ENCODE measurements at places on chromosomes 3 and 15.

GRCh38 chr3:106759731-106760130 is 617.5 kb upstream of the CCDC54 start:
- DNase-seq, result no peak

GRCh38 chr3:107882881-107883280 is 207.9 kb downstream of the CD47 start:
- no peak for DNase-seq

GRCh38 chr3:37471425-37471824 is 297.0 kb upstream of the LRRFIP2 start:
- DNase-seq, result no peak

GRCh38 chr3:118637846-118638245 is 396.8 kb downstream of the IGSF11 start:
- DNase-seq, result no peak

DNA sequence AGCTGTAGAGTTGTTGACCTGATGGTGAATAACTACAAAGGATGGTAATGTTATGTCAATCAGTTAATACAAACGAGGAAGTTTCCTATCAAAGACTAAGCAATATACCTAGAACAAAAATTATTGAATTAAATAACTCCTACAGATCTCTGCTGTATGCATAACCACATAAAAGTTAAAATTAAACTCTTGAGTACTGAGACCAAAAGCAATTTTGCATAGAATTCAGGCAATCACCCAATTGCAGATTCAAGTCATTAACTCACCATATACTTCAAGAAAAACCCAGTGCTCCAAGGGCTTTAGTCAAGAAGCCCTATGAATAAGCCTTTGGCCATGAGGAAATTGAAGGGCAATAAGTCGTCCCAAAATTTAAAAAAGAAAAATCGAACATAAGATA is 518.8 kb downstream of the MECOM start:
- DNase-seq, result no peak

DNA sequence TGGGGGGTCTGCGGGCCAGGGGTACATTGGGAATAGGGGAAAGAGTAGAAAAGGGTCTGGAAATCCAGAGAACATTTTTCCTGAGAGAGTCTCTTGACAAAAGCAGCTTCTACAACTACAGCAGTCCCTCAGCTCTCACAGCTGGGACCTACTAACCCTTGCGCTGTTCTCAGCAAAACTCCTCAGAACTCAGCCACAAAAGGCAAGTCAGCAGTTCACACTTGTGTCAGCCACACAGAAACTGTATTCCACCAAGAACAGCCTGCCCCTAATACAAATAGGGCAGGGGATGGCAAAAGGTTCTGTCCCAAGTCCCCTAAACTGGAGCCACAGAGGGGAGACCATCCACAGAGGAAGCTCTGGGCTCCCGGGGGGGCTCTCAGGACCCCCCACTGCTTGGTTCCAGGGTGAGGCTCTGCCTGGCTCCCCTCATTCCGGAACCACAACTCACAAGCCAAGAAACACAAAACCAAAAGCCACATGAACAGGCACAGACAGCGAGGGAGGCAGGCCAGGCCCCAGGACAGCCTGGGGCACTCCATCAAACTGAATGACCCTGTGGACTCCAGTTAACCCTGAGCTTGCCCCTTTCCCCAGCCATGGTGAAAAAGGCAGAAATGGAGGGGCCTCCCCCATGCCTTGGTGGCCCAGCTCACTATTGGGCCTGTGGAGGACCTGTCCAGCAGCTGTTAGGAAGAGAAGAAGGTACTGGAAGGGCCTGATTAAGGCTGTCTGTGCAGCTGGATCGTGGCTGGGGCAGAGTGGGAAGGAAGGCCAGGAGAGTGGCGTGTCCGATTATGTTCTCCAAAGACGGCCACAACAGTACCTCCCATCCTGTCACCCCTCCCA is 162.0 kb downstream of the CHSY1 start:
- no peak for DNase-seq

DNA sequence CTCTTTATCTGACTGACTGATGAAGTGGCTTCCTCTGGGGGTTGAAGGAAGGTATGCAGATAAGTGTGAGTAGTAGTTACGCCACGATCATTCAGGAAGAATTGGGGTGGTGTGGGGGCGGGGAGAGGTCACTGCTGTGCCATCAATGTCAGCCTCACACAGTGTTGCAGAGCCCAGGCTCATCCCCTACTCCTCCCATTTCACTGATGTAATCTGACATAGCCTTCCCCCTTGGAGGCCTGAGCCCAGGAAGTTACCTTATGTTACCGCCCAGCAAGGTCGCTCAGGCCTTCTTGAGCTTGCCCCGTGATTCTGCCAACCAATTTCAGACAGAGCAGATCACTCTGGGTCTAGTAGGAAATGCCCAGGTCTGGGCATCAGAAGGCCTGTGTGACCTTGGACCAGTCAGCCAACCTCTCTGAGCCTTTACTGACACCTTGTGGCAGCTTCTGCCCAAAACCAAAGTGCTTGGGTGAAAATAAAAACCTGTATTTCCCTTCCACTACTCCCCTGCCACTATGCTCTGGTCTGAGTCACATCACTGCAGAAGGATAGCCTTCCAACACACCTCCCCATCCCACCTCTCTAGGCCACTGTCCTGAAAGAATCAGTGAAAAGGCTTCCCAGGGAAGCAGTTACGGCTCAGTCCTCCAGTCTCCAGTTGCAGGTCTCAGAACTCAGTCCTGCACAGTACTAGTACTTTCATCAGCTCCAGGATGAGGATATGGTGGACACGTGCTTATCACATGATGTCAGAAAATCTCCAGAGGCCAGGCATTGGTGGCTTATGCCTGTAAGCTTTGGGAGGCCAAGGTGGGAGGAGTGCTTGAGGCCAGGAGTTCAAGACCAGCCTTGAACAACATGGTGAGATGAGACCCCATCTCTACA is 28.1 kb upstream of the INSYN1 start:
- DNase-seq, result peak; percentile 31

GRCh38 chr3:46546896-46547440 is 19.1 kb downstream of the LRRC2 start:
- DNase-seq, result no peak

DNA sequence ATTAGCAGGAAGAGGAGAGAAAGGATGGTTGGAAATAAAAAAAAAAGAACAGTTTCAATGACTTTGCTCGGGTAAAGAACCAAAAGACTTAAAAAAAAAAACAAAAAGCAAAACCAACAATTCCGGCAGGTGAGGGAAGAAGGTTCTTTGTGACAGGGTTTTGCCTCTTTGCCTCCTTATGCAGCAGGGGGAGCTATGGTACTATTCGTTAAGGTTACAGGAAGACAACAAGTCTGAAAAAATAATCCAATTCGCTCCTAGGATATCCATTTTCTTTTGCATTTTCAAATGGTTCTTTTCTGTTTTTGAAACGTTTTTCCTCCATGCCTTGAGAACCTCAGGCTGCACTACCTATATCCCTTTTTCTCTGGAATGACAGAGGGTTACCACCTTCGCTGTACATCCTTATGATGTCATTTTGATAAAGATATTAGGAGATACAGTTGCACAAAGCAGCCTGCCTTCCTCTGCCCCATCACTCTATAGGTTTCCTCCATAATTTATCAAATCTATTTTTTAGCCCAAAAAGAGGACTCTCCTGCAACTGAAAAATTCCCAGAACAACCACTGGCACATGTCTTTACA is 55.0 kb downstream of the CFAP20DC start:
- DNase-seq, result peak; percentile 59

GRCh38 chr3:45330510-45331295 is 57.7 kb upstream of the LARS2 start:
- peak; percentile 93 for DNase-seq

DNA sequence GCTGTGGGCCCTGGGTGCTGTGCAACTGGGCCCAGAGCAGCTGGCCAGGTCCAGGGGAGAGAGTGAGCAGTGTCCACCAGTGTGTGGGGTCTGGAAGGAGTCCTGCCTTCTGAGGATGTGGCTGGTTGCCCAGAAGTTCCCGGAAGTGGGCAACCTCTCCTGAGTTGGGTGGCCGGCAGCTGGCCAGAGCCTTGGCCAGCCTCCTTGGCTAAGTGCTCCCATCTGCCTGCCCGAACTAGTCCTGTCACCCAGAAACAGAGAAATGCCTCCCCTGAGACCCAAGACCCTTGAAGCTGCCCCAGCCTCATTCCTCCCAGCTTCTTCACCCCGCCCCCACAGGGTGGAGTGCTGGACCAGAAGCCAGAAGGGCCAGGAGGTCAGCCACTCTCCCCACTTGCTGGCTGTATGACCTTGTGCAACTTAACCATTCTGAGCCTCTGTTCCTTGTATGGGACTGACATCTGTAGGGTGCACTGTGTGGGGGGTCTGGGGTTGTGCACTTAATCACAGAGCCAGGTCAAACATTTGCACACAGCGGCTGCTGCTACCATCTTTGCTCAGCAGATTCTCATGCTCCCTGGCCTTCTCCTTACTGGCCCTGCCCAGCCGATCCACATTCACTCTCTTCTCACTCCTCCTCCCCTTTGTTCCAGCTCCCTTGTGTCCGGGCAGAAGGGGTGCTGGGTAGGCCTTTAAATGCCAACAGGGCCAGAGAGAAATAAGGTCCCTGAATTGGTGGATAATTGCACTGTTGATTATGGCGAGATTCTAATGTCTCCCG is 7.5 kb upstream of the ALAS1 start:
- no peak for DNase-seq

DNA sequence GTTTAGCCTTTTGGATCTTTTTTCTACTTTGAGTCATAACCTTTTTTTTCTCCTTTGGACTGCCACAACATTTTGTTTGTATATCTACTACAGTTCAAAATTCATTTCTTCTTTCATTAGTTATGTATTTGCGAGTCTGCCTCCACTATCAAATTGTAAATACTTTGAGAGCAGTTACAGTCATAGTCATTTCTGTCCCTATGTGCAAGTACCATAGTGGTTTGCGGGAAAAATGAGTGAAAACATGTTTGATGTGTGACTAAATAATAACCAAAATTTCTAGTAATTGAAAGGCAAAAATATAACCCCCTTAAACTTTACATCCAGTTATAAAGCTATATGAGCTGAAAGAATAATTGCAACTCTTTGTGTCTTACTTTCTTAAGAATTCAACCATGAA is 45.8 kb upstream of the CCDC50 start:
- DNase-seq, result no peak

DNA sequence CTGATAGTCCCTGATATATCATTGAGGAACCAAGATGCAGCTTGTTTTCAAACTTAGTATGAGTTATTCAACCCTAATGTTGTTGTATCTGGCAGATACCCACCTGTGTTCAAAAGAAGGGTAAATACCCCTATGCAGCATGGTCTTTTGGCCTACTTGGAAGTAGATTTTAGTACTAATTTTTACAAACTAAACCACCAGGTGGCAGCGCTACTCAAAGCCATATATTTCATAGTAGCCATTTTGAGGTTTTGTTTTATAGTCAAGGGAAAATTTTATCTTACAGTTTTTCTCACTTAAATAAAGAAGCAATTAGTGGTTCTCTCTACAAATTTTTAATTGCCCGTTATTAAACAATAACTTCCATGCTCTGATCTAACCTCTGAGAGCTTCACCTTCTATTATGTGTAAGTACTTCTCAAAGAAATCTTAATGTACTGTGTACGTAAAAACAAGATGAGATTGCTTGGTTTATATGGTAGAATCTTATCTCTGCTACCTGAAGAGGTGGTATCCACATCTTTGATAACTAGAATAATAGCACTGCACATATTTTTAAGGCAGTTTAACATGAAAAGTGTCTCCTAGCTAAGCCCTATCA is 31.5 kb upstream of the MLF1 start:
- peak; percentile 50 for DNase-seq

DNA sequence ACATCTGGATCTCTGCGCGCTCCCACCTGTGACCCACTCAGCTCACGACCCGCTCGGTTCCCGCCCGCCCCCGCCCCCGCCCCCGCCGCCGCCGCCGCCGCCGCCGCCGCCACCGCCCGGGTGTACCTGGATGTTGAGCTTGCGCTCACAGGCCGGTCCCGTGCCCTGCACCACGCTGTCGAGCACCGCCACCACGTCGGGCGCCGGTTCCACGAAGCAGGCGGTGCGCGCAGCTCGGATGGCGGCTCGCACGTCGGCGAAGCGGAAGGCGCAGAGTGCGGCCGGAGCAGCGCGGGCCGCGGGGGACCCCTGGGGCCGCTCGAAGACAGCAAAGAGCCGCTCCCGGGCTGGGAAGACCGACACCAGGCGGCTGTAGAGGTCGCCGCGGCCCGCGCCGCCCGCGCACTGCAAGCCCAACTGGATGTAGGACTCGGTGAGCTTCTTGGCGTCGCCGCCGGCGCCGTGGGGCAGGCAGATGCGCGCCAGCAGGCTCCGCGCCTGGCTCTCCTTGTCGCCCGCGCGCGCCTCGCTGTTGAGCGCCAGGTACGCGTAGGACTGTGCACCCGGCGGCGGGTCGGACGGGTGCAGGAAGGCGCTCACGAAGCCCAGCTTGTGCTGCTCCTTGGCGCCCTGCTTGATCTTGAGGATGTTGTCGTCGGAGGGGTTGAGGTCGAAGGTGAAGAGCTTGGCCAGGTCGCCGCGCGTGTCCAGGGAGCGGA is 1.1 kb downstream of the PLXND1 start:
- DNase-seq, result no peak

- DNase-seq, result no peak
Observed at GRCh38 chr3:24943961-24944360, 449.3 kb upstream of the THRB start.

DNA sequence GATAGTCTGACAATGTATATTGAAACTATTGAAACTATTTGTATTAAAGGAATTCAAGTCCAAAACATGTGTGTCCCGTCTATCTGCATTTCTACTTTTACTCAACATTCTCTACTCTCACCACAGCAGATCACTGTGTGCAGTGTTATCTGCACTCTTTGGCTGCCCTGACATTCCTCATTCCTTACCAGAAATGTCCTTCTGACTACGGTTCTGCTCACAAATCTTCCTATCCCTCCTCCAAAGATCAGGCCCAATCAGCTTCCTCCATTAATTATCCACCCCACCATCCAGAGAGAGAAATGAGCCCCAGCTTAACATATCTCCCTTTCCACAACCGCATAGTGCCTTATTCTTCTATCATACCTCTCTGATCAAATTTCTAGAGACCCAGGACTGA is 94.7 kb downstream of the TBL1XR1 start:
- DNase-seq, result no peak

DNA sequence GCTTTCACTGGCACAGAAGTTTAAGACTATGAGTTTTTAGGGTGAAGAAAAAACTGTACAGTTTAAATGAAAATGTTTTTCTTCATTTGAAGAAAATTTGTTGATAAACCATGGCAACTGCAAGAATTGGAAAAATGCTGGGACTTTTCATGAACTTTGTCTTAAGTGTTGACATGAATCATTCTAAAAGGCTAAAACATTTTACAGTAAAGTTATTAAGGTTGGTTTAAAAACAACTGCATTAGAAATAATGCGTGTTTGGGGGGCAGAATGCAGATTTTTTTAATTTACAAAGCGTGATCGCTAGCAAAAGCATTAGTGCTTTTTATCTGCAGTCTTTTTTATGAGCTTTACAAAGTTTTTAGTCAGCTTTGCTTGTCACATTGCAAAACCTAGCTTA is 601.9 kb upstream of the TGFBR2 start:
- DNase-seq, result no peak

- no peak for DNase-seq
Observed at GRCh38 chr3:50530001-50530970, 26.9 kb upstream of the CACNA2D2 start.

DNA sequence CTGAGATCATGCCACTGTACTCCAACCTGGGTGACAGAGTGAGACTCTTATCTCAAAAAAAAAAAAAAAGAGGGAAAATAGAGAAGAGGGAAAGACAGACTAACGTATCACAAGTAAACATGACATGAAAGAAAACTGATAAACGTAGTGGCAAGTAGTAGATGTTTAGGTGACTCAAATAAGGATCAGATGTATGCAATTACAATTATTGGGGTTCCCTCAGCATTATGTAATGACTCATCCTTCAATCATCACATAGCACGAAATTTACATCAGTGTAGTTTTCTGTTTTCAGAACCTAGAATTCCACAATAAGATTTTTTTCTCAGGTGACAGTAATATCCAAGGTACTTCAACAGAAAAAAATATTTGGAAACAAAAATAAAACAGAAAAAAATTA is 46.6 kb downstream of the DPP8 start:
- no peak for DNase-seq
